ENCODE measurements at places on chromosomes 7 and 10.

GRCh38 chr10:123100030-123100762 is 35.6 kb upstream of the HMX3 start:
- no peak for DNase-seq

DNA sequence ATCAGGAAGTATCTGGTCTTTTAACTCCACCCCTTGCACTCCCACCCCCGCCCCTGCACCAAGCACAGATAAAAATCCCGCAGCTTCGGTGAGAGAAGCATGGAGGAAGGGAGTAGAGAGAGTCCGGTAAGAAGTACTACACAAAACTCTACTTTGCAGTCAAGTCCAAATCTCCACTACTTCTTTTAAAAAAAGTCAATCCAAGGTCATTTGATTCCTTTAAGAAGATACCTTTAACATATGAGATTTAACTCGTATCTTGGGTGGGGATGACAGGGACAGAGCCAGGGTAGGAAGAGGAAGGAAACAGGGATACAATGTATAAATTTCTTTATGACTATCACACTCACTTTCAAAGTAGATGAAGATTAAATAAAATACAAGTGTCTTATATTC is 132.1 kb downstream of the NRBF2 start:
- peak; percentile 73 for DNase-seq

- DNase-seq: peak; percentile 43
Measured at GRCh38 chr10:132994185-132994796, 51.9 kb upstream of the CFAP46 start.

- DNase-seq: no peak
Measured at GRCh38 chr10:130039141-130039540, 71.5 kb downstream of the C10orf143 start.

GRCh38 chr10:31099664-31100063 is 68.0 kb upstream of the ZNF438 start:
- no peak for DNase-seq

DNA sequence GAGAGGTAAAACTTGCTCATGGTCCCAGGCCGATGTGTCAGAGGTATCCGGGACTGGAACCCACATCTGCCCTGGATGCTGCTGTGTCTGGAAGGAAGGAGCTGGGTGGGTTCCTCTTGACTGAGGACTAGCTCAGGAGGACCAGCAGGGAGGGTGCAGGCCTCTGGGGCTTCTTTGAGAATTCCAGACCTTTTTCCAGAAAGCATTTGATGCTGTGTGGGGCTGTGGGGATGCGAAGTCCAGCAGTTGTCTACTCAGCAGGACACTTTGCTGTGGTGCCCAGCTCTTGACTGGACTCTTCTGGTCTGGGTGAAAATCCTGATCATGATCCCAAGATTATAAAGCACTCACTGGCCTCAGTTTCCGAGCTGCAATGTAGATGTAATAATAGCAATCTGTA is 1.7 kb downstream of the RAMP3 start:
- no peak for DNase-seq

DNA sequence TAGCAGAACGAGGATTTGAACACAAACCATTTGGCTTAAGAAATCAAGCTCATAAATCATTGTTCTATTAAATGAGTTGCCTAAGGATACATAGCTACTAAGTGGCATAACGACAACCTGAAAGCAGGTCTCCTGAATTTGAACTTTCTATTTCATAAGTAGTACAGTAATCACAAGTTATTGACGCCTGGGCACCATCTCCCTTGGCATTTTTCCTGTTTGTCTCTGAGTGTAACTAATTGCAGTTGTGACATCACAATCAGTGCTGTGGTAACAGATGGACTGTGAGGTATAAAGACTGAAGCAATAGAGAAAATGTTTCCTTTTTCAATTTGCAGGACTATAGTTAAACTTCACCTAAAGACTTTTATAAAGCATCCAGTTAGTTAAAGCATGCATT is 6.4 kb upstream of the CSTF2T start:
- no peak for DNase-seq

- peak; percentile 24 for DNase-seq
Measured at GRCh38 chr7:156527458-156527890, 113.1 kb upstream of the RNF32 start.

DNA sequence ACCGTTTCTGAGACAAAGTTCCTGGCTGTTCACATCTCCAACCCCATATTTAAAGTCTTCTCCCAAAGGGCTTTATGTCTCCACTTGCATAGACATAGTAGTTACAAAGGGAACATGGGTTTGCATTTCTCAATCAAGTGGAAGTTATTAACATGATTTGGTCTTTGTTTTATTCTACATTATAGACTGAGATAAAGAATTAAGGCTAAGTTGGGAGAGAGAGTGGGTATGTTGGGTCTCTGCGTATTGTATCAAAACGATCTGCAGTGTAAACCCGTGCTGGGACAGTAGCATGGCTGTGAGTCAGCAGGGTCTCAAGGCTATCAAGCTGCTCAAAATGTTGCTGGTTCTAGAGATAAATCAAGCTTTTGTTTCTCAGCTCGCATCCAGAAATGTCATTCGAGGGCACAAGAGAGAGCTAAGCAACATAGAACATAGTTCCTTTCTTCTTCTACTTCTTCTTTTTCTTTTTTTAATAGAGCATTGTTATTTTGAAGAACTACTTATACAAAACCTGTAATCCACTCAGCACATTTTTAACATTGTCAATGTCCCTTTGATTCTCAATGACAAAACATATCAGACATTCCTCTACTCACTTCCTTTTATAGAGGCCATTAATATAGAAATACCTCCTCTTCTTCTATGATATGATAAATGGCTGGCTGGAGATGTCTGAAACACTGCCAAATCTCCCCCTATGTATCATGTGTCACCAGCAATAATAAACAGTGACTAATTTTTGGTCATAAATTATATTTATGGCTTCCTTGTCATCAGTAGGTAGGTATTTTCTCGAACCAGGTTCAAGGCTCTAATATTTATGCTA is 34.5 kb upstream of the RHOBTB1 start:
- DNase-seq: no peak

GRCh38 chr10:82942286-82943099 is 1067.5 kb downstream of the NRG3 start:
- peak; percentile 3 for DNase-seq

DNA sequence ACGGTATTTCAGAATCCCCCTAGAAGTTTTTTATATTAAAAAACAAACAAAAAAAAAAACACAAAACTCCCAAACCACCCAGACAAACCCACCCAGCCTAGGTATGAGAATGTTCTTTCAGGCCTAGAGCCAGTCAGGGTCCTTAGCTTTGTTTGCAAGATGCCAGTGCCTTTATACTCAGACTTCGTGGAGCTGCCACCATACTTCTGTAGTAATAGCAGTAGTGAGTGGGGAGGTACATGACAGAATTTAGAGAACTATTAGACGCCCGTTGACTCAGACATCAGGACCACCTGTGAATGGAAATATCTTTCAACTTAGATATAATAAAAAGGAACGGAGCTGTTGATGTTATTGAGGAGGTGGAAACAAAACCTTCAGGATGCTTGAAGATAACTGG is 138.2 kb upstream of the MKLN1 start:
- DNase-seq: no peak

GRCh38 chr10:133308421-133309099 is at the start of the genes TUBGCP2 and ZNF511:
Gene TUBGCP2 (minus strand): TSS chr10:133308872. CDS start chr10:133302941, 5,931 bp downstream.
Gene ZNF511 (plus strand): TSS chr10:133308914. CDS start chr10:133308944, 30 bp downstream.
- DNase-seq: peak; percentile 84

- DNase-seq: no peak
Measured at GRCh38 chr7:100247152-100247757, 27.5 kb downstream of the PVRIG start.

DNA sequence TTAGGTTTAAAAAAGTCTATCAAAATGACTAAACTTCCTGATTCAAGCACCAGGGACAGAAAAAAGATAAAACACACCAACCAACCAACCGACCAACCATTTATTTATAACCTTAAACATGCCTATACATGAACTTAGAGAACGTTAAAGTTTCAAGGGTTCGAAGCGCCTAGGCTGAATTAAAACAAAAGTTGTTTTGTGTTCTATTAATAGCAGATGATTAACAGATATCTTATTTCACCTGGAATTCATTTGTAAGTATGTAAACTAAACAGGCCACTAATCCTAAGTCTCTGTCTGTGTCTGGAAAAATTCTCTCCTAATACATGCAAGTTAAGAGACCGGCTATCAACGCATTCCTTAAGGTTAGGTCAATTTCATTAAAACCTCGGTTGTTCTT is 1.4 kb downstream of the BAIAP2L1 start:
- DNase-seq: no peak

- peak; percentile 31 for DNase-seq
Measured at GRCh38 chr10:5283305-5284158, 81.2 kb upstream of the UCN3 start.

DNA sequence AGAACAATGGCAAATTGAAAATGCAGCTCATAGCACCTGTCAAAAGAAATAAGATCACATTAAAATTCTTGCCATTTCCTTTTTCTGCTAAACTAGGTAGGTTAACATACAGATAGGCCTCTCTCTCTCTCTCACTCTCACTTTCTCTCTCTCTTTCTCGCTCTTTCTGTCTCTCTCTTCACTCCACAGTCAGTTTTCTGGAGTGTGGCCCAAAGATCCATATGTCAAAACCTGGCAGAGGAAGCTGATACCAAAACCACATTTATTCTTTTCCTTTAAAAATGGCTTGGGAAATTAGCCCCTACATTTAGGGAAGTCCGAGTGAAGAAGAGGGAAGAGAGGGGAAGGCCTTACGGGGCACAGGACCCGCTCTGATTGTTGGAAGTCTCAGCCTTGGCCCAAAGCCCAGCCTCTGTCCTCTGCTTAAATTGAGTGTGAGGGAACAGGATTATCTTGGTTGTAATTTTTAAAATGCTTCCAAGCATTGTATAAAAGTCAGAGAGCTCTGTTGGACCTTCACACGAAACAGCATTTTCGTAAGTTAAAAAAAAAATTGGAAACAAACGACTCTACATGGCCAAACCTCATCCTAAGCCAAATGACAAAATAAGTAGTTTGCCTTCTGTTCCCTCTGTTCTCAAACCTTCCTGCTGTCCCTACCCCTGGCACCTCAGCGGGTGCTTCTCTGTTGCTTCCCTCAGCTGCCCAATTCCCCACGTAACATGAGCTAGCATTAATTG is 83.2 kb downstream of the FRMD4A start:
- no peak for DNase-seq

DNA sequence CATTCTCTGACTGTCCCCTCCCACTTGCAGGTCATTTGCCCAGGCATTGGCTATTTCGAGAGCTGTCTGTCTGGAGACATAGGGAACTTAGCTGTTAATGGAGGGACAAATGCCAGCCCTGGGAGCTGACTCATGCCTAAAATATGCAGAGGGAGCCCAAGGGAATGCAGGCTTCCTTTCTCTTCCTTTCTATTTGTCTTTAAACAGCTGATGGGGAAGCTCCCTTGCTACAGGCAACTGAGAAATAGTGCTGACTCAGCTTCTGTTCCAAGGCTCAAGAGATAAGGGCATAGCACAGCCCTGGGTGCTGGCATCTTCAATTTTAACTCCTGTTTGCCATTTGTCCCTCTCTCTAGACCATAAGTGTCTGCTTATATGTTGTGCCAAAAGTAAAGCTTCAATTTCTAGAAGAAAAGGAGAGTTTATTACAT is 82.7 kb upstream of the C1GALT1 start:
- DNase-seq: peak; percentile 65

- DNase-seq: peak; percentile 40
Measured at GRCh38 chr10:70925377-70926225, 37.2 kb upstream of the PCBD1 start.

GRCh38 chr7:128177768-128178550 is 63.1 kb upstream of the LEP start:
- DNase-seq: no peak

Measured in left kidney (tissue), 8 donors.